ENCODE measurements at places on chromosomes 4 and X. TPM values are rescaled to one million over a fixed set of nuclear protein-coding genes. Genes with fewer than 3 reads are reported as not detected.
A peak's percentile ranks its signal among the peaks of the same experiment; 100 is the strongest.

SNCA gene
- total RNA-seq: 0.86 TPM

DNA sequence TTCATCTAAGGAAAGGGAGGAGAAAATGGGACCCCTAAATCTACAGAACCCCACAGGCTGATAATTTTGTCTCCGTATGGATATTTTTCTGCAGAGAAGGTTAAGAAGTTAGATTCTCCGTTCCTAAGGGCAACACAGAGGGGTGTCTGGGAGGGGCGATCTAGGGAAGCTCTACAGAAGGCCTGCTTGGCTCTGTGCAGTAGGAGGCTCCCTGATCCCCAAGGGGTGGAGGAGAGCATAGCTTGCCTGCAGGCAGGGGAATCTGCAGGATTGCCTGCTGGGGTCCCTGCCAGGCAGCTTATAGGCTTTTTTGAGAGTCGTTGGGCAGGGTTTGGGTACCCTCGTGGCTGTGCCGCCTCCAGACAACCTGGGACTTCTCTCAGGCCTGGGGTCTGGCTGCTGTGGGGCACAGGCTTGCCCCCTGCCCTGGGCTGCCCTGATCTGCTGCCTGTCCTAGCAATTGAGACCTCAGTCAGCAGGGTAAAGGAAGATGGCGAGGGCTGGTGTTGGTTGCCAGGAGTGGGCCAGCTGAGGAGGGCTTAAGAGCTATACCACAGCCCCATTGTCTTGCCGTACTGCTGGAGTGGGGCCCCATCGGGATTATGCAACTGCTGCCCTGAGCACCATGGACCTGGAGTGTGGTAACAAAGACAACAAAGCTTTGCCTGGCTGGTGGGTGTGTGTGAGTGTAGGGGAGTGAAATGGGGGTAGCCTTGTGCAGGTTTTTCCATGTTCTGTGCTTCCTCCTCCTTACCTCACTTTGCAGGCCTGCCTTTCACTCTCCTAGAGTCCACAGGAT, 74.1 kb downstream of the EFNB1 start:
- no peak for DNase-seq

SRPX2 gene
- total RNA-seq: not detected

- no peak for DNase-seq
These were observed 224.4 kb upstream of the PCDH7 start for GRCh38 chr4:30495651-30496310.

DNA sequence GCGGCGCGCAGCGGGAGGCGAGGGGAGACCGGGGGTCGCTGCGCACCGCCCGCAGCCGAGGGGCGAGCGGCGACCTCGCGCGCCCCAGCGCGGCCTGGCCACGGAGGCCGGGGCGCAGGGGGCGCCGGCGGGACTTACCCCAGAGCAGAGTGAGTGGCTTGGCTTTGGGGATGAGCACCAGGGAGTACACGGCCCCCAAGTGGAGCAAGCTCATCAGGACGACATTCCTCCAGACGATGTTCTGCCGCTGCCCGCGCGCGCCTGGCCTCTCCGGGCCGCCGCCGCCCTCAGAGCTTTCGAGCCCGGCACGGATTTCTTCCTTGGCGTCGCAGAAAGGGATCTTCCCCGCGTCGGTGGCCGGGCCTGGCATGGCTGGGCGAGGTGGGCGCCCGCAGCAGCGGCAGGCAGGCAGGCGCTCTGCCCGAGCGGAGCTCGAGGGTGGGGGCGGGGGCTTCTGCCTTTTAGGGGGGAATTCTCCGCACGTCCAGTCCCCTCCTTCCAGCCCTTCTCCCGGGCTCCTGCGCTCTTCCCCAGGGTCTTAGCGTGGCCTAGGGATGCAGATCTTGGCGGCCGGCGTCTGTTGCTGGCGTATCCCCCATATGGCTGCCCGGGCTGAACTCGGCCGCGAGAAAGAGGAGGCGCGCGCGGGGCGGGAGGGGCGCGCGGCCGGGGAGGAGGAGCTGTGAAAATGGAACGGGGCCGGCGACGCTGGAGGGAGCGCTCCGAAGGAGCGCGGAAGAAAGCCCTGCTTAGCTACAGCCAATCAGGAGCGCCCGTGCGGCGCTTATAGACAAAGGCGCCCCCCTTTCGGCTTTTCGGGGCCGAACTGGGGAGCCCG, at the start of gene SCD5:
Gene SCD5, minus strand, starts transcription at position 629 of the 838 bp plus-strand sequence. Its CDS starts 259 bp downstream, at position 370.
- DNase-seq: peak; percentile 63

- no peak for DNase-seq
These were observed 249.5 kb downstream of the INPP4B start for GRCh38 chr4:142596595-142596994.
